ENCODE measurements at places on chromosomes 6 and 20.

- no peak for DNase-seq
These were observed 49.2 kb downstream of the HECA start for GRCh38 chr6:139184047-139184446.

GRCh38 chr6:14200047-14200446, 82.5 kb downstream of the CD83 start:
- DNase-seq: no peak

DNA sequence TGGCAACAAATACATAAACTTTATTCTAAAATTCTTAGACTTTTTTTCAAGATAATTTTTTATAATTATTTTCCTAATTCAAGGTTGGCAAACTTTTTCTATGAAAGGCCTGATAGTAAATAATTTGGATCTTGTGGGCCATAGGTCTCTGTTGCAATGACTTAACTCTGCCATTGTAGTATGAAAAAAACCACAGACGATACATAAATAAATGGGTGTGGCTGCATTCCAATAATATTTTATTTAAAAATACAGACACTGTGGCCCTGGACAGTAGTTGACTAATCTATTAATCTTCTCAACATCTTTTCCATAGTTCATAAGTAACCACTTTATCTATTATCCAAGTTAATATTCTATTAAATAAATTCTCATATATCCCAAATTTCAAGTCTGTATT, 281.1 kb downstream of the SYNE1 start:
- DNase-seq: no peak

DNA sequence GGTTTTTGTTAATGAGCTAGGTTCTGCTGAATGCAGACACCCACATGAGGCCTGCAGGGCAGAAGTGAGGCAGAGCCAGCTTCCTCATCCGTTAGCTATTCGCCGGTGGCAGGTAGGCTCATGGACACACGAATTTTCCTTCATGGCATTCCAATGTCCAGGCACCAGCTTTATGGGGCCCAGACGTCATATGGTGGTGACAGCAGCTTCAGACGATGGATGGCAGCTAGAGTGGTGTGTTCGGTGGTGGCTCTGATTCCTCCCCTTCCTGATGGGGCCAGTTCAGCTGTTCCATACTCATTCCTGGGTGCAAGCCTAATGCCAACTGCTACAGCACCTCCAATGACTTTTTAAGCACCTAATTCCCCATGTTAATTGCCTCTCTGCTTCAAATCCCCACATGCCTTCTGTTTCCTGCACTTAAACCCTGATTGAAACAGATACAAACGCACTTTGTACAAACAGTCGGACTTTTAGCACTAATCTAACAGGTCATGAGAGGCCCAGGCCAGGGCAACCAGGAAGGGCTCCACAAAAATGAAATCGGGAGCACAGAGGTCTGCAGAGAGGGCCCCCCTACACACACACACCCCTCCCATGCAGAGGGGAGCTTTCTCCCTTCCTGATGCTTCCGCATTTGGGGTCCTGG, 35.7 kb upstream of the MLN start:
- DNase-seq: no peak

DNA sequence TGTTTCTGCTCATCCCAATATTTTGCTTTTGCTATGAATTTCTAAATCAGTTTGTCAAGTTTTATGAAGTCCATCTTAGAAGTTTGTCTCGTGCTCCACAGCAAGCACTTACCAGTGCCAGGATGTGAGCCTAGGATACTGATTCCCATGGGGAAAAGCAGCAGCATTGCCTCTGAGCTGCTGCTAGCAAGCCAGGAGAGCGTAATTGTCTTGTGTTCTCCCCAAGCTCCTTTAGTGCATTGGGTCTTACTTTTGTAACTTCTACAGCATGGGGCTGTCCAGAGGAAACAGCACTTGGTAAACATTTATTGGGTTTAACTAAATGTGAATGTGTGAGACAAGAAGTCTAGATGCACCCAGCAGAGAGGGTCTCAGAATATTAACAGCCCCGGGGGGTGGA, 76.1 kb downstream of the RNF182 start:
- no peak for DNase-seq

- DNase-seq: no peak
These were observed 364.6 kb upstream of the SULF2 start for GRCh38 chr20:48149902-48150301.

DNA sequence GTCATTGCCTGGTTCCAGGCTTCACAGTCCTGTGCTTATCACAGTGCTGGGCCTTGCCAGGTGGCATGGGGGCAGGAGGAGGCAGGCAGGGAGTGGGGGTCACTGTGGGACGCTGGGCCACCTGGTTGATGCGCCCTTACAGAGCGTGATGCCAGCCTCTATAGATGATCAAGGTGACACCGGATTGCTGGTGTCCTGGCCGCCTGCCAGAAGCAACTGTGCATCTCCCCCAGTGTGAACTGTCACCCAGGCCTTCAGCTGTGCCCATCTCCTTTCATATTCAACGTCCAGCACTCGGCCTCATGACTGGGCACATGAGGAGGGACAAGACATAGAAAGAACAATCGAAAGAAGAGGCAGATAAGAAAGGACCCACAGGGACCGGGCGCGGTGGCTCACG, 318.9 kb downstream of the TAF4 start:
- no peak for DNase-seq

DNA sequence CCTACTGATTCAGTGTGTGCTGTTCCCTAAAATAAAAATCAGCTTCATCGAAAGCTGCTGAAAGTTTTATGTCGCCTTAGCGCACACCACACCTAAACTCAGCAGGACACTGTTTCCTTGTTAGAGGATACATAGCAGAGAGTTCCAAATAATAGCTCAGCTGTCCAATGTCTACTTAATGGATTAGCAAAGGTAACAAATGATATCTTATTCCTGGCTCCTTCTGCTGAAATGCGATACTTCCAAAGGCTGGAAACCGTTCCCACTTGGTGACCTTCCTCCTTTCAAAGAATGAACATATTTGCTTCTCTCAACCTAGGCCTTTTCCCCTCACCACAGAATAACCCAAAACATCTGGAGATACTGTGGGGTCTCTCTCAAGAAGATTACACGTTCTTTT, 189.5 kb upstream of the GMDS start:
- DNase-seq: no peak

DNA sequence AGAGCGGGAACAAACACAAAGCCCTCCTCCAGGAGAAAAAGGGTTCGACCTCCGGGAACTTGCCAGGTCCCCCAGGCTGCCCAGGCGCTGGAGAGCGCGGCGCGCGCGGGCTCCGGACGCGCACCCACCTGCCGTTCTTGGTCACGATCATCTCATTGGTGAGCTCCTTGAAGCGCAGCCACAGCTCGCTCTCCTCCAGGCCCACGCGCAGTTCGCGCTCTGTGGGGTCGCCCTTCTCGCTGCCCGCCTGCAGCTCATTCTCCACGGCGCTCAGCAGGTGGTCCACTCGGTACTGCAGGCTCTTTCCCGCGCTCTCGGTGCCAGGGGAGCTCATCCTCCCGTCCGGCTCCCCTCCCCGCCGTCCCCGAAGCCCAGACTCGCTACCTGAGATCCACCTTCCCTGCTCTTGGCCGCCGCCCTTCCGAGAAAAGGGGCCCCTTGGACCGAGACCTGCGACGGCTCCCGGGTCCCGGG, 356 bp downstream of the TBXT start:
- DNase-seq: no peak

DNA sequence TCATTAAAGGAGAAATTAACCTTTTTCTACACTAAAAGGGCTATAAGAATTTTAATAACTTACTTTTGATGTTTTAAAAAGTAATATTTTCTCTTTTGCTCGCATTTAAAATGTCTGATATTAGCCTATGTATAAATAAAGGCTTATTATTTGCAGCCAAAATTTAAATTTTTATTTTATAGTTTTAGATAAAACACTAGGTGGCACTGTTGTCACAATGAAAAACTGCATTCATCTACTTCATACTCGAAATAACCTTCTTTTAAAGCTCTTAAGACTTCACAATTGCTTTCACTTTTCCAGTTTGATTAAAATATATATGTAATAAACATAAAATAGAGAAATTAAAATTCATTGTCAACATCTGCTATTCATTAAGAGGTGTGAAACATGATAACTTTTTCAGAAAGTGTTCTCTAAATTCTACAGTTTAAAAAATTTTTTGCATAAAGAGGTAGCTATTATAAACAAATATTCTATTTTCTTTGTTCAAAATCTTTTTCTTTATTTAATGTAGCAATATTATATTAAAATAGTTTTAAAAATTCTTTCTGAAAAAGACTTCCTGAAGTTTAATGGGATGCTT, 78.8 kb upstream of the DEFB112 start:
- DNase-seq: no peak
